ENCODE measurements at places on chromosomes 1 and 21. TPM values are rescaled to one million over a fixed set of nuclear protein-coding genes. Genes with fewer than 3 reads are reported as not detected.
A peak's percentile ranks its signal among the peaks of the same experiment; 100 is the strongest.

GRCh38 chr1:55309053-55309452 is 93.9 kb upstream of the USP24 start:
- no peak for DNase-seq
- no peak overlapping the region for H3K4me3 ChIP-seq
- H3K36me3 ChIP-seq = no peaks in the 10 kb centered on the region
- no peaks in the 10 kb centered on the region for H3K4me1 ChIP-seq

GRCh38 chr1:155181371-155182051 is 7.9 kb downstream of the TRIM46 start:
- no peak overlapping the region for H3K27ac ChIP-seq
- H3K27me3 ChIP-seq = no peaks in the 10 kb centered on the region
- DNase-seq = no peak
- H3K4me1 ChIP-seq = no peaks in the 10 kb centered on the region
- no peaks in the 10 kb centered on the region for H3K36me3 ChIP-seq

Gene CITED4
- total RNA-seq = 18.1 TPM

DNA sequence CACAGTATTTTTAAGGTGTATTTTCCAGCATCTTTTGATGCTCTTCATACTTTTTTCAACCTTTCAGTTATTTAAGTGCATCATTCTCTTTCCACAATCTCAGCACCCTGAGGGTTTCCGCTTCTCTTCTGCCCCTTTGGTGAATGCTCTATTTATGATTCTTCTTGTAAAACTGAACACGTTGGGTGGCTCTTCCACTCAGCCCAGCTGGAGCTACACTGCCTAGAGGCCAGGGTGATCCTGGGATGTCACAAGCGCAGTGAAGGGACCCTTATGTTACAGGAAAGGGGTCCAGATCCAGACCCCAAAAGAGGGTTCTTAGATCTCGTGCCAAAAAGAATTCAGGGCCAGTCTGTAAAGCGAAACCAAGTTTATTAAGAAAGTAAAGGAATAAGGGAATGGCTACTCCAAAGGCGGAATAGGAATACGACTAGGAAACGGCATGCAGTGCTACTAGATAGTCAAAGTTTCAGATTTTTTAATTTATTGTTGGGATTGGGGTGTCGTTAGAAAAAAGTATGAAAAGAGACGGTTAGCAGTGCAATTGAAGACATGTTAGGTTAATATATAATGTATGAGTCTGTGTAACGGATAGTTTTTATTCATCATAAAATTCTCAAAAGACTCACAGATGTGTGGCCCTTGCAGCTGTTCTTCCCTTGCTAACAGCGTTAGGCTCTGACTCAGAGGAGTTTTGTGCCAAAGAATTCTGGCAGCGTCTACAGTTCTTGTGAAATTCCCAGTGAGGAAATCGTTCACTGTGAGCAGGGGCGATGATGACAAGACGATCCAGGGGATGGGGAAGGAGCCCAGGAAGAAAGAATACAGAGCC is 14.4 kb upstream of the ERVH48-1 start:
- H3K27ac ChIP-seq = peak overlapping the region; percentile 64
- peak overlapping the region; percentile 21 for H3K4me3 ChIP-seq
- DNase-seq = peak; percentile 78
- no peaks in the 10 kb centered on the region for H3K36me3 ChIP-seq
- no peaks in the 10 kb centered on the region for H3K27me3 ChIP-seq

Gene CGN
- total RNA-seq = not detected

DNA sequence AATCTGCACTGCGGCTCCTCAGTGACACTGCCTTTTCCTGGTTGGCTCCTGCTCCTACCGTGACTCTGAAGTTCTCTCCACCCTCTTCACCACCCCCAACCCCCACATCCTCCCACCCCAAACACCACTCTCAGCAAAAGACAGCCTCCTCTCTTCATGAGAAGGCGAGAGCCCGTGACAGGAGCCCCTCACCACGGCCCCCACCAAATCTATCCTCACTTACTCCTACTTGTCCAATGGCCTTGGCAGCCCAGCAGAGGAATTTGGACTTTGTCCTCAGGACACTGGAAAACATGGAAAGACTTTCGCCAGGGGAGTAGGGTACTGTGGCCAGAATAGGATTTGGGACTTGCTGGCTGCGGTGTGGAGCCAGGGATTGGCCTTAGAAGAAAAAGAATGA is 6.9 kb downstream of the TMEM125 start:
- H3K36me3 ChIP-seq = no peaks in the 10 kb centered on the region
- H3K4me1 ChIP-seq = no peaks in the 10 kb centered on the region
- H3K27ac ChIP-seq = no peak overlapping the region
- no peaks in the 10 kb centered on the region for H3K27me3 ChIP-seq
- no peak overlapping the region for H3K4me3 ChIP-seq
- DNase-seq = no peak

DNA sequence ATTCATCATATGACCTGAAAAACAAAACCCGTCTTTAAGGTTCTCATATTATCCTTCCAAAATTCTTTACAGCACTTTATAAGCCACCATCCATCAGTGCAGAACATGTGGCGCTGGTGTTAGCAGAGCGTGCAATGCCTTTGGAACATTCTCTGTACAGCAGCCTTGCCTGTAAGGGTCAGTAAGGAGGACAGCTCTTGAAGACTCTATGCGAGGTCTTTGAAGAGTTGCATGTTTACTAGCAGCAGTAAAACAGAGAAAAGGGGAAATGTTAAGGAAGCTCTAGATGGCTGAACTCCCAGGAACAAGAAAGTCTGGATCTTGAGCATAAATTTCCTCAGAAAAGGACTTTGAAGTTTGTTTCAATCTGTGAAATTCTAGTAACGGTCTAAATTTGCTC is 365.6 kb downstream of the DUSP10 start:
- H3K27me3 ChIP-seq = no peaks in the 10 kb centered on the region
- H3K36me3 ChIP-seq = no peaks in the 10 kb centered on the region
- no peak for DNase-seq
- no peaks in the 10 kb centered on the region for H3K4me1 ChIP-seq

- no peak overlapping the region for H3K27ac ChIP-seq
- H3K4me1 ChIP-seq = no peaks in the 10 kb centered on the region
- no peaks in the 10 kb centered on the region for H3K36me3 ChIP-seq
- H3K4me3 ChIP-seq = no peak overlapping the region
- DNase-seq = no peak
These were observed 118.7 kb downstream of the SLC5A9 start for GRCh38 chr1:48341221-48341620.
